HFFc6 (cell line): ENCODE measurements at places on chromosomes 7 and 10. TPM values are rescaled to one million over a fixed set of nuclear protein-coding genes. Genes with fewer than 3 reads are reported as not detected.

DNA sequence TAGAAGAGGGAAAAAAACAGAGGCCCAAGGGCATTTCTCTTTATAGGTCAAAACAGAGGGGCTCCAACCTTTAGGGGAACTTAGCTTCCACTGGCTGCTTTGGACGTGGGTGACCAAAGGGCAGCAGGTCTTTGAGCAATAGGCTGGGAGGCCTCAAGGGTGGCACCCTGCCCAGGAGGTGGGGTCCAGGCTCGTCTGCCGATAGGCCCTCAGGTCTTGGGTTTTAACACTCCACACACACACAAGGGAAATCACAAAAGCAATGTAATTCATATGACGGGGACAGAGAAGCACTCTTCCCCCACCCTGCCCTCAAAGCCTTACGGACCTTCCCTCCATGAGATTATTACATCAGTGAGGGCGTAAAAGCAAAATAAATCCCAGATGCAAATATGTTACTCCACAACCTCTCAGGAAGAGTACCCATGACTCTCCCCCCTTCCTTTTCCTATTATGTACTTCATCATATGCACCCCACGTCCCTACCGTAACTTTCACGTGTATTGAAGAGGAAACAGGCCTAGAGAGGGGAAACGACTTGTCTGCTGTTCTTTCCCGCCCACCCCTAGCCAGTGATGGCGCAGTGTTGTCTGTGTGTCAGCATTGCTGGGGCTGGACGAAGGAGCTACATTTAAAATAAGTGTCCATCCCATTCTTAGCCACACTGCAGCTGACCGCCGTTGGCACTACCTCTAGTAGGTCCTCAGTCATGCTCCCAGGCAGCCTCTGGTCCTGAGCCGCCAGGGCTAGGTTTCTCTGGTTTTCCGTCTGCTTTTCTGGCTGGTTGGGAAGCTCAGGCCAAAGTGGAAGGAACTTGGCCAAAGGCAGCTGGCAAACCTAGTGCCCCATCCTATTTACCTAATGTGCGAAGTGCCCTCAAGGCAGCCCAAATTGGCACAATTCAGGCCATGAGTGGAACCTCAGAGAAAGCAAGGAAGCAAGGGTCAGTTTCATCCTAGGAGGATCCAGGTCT is 2.1 kb downstream of the PCBD1 start:
- DNase-seq, result no peak

GRCh38 chr7:106110238-106110560 is 1.9 kb downstream of the SYPL1 start:
- no peak for DNase-seq

IL15RA gene
- total RNA-seq, result 1.5 to 2.6 TPM (median 1.8 TPM) in 3 replicates

GRCh38 chr7:48387932-48388331 is 216.7 kb downstream of the ABCA13 start:
- DNase-seq, result no peak

MCMBP gene
- total RNA-seq, result 40.2 to 51.8 TPM (median 50.2 TPM) in 3 replicates

GRCh38 chr10:74585231-74586087 is 240.9 kb upstream of the KAT6B start:
- no peak for DNase-seq

GRCh38 chr7:69047151-69047754 is 551.0 kb upstream of the AUTS2 start:
- no peak for DNase-seq

ZNF277 gene
- total RNA-seq, result 13.4 to 14.9 TPM (median 13.7 TPM) in 3 replicates

ABCB4 gene
- 0.09 TPM in 1 of 3 replicates, not detected in the others for total RNA-seq

NODAL gene
- total RNA-seq, result not detected in 3 replicates

- DNase-seq, result peak; percentile 65
These were observed 134.3 kb upstream of the PDE1C start for GRCh38 chr7:32204361-32205018.

- no peak for DNase-seq
These were observed 122.9 kb upstream of the PPIF start for GRCh38 chr10:79224263-79224949.

SFRP5 gene
- not detected in 3 replicates for total RNA-seq

DNA sequence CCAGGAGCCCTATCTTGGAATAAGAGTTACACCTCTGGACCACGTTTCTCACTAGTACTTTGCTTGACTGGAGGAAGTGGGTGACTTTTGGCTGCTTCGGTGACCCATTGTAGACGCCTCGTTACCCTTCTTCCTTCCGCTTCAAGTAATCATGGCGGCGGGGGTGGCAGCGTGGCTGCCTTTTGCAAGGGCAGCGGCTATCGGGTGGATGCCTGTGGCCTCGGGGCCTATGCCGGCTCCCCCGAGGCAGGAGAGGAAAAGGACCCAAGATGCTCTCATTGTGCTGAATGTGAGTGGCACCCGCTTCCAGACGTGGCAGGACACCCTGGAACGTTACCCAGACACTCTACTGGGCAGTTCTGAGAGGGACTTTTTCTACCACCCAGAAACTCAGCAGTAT is 1.5 kb downstream of the KCND2 start:
- no peak for DNase-seq

DNA sequence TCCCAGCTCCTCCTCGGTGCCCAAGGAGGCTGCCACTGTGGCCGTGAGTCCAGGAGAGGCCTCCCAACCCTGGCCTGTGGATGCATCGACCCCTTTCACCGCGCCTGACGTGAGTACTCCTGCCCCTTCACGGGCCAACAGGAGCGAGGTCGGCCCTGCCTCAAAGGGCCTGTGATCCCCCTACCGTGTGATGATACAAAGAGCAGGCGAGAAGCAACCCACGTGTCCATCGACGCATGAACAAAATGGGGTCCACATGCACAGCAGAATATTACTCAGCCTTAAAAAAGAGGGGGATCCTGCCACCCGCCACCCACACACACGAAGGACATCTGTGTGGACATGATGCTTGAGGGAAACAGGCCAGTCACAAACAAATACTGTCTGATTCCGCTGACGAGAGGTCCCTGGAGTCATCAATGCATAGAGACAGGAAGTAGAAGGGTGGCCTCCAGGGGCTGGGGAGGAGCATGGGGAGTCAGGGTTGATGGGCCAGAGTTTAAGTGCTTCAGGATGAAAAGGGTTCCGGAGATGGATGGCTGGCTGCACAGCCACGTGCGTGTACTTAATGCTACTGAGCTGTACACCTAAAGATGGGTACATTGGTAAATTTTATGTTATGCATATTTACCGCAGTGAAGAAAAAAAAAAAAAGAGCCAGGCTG is 151.9 kb downstream of the PRKAG2 start:
- no peak for DNase-seq

GRCh38 chr10:114359041-114359952 is 45.0 kb downstream of the AFAP1L2 start:
- no peak for DNase-seq

MYH16 gene
- total RNA-seq, result 0.06 TPM in 1 of 3 replicates, not detected in the others

ZCCHC24 gene
- 35.5 to 40.3 TPM (median 39.0 TPM) in 3 replicates for total RNA-seq

DNA sequence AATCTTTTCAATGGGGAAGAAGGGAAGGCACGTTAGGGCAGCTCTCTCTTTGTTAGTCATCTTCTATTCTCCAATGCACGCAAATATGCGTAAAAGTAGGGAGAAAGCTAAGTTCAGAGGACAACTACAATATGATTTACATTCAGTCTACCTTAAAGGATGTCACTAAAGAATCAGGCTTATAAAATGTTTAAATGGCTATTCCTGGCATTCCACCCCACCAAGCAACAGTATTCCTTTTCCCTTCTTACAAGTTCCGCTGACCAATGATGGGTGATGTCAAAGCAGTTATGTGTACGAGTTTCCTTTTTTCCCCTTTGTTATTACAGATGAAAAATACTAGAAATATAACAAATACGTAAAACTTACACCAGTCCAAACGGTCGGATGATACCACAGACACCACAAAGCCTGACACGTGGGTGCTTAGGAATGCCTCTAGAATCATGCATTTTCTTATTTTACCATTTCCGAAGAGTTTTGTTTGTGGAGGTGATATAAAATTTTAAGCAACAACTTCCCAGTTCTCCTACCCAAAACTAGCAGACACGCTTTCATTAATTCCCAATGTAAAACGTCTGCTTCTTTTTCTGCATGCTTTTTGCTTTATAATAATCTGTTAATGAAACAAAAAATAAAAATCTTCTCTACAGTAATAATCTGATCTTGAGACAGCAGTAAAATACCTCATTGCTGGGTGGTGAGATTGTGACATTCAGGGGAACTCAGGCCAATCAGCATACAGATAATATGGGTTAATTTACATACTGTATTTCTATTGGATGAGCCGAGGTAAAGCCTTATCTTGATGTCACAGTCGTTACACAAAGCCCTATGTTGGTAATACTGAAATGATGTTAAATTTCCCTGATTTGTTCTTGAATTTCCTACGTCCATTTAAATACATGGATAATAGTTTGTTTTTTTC is 708 bp upstream of the GPR85 start:
- peak; percentile 93 for DNase-seq

EPO gene
- total RNA-seq, result not detected in 2 replicates

GRCh38 chr7:132004529-132004928 is 448.1 kb upstream of the PODXL start:
- peak; percentile 25 for DNase-seq

ABCC2 gene
- total RNA-seq, result 0.80 and 0.99 TPM in 2 replicates

DNA sequence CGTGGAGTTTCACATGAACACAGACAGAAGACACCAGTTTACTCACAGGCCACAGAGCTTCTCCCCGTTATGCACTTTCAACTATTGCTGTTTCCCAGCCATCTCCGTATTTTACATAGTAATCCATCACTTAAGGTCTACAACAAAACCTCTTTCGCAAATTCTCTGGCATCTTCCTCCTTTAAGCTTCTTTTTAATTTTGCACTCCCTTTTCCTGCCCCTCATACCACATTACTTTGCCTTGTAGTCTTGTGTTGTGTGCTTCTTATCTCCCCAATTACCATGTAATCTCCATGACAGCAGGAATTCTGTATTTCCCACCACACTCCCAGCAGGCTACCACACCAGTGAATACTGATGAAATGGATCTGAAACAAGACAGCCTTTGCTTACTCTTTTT is 87.3 kb downstream of the ODAD2 start:
- no peak for DNase-seq

DNA sequence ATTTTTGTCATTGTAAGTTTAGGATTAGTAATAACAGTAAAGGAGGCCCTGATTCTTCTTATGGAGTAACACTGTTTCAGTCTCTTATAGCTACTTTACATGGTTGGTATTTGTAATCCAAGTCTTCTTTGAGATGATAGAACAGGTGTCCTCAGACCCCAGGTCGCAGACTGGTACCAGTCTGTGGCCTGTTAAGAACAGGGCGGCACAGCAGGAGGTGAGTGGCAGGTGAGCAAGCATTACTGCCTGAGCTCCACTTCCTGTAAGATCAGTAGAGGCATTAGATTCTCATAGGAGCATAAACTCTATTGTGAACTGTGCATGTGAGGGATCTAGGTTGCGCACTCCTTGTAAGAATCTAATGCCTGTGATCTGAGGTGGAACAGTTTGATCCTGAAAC is 77.3 kb downstream of the STK31 start:
- DNase-seq, result no peak

UNCX gene
- not detected in 3 replicates for total RNA-seq

DNA sequence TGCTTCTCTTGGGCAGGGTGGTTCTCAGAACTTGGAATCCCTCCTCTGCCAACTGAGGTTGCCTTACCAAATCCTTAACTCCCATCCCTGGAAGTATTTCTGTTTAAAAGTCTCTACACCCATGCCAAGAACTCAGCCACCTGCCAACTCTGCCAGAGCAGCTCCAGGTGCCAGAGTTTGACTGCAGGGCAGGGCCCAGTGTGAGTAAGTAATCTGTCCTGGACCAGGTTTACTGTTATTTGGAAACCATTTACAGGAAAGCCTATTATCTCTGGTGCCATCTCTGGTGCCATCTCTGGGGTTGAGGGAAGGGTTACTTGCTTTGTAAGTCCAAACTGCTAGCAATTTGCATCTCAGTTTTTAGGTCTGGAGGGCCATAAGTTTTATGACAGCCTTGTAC is 2.5 kb downstream of the TSPAN15 start:
- DNase-seq, result no peak

RASA4 gene
- 56.1 to 75.2 TPM (median 63.6 TPM) in 3 replicates for total RNA-seq

GRCh38 chr7:47818796-47819606 is 129.3 kb downstream of the PKD1L1 start:
- peak; percentile 71 for DNase-seq

ARMC3 gene
- total RNA-seq, result not detected in 3 replicates

DNA sequence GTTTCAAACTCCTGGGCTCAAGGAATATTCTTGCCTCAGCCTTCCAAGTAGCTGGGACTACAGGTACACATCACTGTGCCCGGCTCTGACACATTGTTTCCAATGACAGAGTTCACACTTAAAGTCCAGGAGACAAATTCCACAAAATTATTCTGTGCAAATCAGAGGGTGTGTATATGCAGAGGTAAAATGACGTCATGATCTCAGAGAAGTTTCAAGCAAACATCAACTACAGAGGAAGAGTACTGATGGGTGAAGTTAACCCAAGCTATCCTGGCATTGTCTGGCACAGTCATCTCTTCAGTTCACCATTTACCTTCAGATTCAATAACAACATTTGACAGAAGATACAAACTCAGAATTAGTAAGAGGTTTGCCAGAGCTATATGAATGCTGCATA is 388.9 kb downstream of the HPSE2 start:
- no peak for DNase-seq

LRRTM3 gene
- total RNA-seq, result not detected in 2 replicates

- DNase-seq, result no peak
These were observed 1046.9 kb downstream of the DNAJB9 start for GRCh38 chr7:109616551-109617069.

GRCh38 chr7:55651057-55651456 is 78.8 kb upstream of the VOPP1 start:
- no peak for DNase-seq

DNA sequence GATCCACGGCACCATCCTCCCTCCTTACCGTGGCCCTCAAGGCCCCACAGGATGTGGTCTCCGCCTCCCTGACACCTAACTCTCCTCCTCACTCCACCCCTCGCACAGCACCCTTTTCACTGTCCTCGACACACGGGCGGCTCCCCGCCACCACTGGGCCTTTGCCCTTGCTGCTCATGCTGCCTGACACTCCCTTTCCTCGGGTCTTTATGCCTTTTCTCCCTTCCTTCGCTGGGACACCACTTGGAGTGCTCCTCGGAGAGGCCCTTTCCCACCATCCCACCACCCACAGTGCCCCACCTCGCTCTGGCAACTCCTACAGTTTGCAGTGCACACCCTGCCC is 7.9 kb upstream of the INMT start:
- DNase-seq, result no peak
